ENCODE measurements at places on chromosomes 1 and 21. TPM values are rescaled to one million over a fixed set of nuclear protein-coding genes. Genes with fewer than 3 reads are reported as not detected.

Gene LCE1B
- total RNA-seq: not detected

Gene CBR3
- not detected for total RNA-seq

Gene GNG4
- 27.1 TPM for total RNA-seq

Gene DHRS3
- 48.5 TPM for total RNA-seq

Gene PKLR
- 10.3 TPM for total RNA-seq

Gene HP1BP3
- total RNA-seq: 137 TPM

Gene KIF14
- 17.5 TPM for total RNA-seq

Gene FAM131C
- not detected for total RNA-seq

Gene KRTAP19-7
- not detected for total RNA-seq

Gene RAB3B
- total RNA-seq: 1.9 TPM

Data from HepG2 (cell line).